ENCODE measurements at places on chromosomes 13 and 19.

DNA sequence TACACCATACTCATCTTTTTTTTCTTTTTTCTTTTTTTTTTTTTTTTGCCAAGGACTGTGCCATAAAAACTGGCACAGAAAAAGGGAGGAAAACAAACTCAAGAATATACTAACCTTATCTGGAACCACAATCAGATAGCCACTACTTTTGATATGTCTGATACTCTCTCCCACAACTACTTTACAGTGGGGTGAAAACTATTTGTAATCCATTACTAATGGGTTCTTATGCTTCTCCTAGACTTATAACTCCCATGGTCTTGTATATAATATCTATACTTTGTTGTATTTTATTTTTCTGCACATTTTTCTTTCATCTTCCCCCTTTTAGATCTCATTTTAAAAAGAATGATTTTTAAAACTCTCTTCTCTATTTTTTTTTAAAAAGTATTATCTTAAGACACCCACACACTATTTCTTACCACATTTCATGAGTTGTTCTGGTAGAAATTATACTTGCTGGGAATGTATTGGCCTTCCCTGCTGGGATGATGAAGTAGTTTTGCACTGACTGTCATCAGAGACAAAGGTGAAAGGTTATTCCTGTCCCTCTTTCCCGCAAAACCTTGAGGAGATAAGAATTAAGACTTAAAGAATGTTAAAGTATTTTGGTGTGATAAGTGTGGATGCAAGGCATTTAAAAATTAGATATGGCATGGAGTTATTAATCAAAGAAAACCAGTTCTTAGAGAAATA, 146.7 kb upstream of the KLF12 start:
- no peak for DNase-seq

- DNase-seq, result no peak
Observed at GRCh38 chr19:45322744-45323281, at the start of gene CKM. CKM (minus strand) TSS chr19:45322875; CDS start chr19:45319713, 3,162 bp downstream.

GRCh38 chr13:30088312-30088855, 219.0 kb downstream of the KATNAL1 start:
- DNase-seq, result no peak

DNA sequence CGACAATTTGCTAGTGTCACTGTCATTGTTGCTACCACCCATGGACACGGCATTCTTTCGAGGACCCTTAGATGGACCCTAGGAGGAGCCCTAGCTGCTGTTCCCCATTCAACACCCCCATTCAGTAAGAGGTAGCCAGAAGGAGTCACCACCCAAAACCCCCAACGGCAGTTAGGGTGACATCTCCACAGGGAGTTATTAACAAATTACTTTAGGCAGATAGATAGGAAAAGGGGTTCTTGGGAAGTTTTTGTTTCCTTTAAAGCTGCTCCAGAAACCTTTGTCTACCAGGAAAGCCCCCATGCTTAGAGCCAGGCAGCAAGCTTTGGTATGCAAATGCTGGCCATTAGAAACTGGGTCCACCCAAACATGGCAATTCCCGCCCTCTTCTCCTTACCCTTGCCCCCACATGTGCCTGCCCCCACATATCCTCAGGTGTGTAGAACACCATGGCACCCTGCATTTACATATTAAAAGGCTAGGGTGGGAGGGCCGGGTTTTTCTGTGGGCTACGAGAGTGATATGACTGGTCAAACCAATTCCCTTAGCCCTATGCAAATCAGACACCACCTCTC, 190.9 kb downstream of the SLITRK6 start:
- DNase-seq, result no peak

DNA sequence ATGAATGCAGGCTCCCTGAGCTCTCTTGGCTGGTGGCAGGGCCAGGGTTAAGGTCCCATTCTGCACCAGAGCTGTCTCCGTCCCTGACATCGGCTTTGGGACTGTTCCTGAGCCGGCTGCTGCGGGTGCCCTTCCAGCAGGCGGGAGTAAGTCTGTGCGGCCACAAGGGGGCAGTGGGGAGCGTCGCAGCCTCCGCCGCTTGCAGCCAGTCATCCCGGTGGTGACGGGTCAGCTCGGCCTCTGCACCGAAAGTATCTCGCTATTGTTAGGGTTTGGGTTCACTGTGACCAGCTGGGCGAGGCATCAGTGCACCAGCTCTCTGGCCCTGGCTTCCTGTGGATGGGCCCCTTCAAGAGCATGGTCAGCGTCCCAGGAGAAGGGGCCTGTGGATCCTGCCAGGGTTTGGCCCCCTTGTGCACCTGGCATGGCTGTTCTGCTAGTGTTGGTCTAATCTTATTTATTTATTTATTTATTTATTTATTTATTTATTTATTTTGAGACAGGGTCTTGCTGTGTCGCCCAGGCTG, 15.1 kb downstream of the NDUFB7 start:
- DNase-seq, result peak; percentile 70

DNA sequence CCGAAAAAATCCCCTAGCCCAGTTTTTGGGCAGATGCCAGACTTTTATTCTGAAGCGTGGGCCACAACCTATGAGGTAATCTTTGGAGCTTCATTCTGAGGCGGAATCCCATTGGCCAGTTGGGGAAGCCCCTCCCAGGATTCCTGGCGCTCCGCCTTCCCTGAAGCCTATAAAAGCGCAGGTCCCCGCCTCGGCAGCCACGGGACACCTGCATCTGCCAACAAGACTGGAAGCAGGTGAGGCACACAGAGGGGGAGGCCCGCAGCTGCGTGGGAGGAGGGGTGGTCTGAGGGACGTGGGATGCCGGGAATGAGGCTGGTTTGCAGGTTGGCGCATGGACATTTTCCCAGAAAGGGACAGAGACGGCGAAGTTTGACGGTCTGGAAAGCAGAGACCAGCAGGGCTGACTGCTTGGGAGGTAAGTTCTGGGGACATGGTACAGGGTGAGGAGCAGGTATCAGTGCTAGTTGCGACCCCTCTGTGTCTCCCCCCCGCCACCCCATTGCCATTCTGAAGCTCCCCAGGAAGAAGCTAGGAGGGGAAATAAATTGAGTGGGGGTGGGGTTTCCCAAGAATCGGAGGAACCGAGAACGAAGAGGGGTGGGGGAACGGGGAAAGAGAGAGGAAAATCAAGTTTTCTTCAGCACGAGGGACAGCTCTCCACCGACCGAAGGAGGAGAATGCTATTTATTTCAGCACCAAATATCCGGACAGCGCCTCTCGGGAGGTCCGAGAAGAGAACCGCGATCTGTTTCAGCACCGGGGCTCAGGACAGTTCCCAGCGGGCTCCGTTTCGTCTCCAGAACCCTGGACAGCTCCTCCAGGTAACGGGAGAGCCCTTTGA, 22.4 kb upstream of the FEM1A start:
- DNase-seq, result peak; percentile 70

- DNase-seq, result no peak
Observed at GRCh38 chr19:1098177-1099051, 3.2 kb upstream of the POLR2E start.

DNA sequence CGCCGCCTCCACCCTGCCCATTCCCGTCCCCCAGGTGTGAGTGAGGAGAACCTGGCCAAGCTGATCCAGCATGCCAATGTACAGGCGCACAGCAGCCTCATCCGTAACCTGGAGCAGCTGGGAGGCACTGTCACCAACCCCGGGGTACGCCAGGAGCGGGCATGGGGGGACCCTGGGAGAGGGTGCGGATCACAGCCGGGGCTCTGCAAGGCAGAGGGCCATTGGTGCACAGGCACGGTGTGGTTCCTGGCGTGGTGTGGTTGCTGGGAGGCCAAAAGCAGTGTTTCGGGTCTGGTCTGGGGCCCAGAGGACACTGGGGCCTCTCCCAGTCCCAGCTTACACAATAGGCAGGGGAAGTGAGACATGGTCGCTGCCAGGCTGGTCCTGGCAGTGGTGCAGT, 8.3 kb downstream of the STXBP2 start:
- DNase-seq, result no peak

- no peak for DNase-seq
Observed at GRCh38 chr19:5406816-5407215, 48.4 kb upstream of the ZNRF4 start.

- no peak for DNase-seq
Observed at GRCh38 chr13:74645586-74645985, 511.4 kb upstream of the KLF12 start.

- no peak for DNase-seq
Observed at GRCh38 chr13:110361365-110361911, 54.4 kb downstream of the COL4A2 start.

GRCh38 chr19:54573330-54573872, at the start of gene LILRA2:
LILRA2 (plus strand) TSS chr19:54573790; CDS start chr19:54573879, 89 bp downstream.
- no peak for DNase-seq

GRCh38 chr13:110432522-110432921, 125.4 kb downstream of the COL4A2 start:
- DNase-seq, result no peak

GRCh38 chr19:10407096-10407495, 3.8 kb upstream of the CDC37 start:
- DNase-seq, result no peak

DNA sequence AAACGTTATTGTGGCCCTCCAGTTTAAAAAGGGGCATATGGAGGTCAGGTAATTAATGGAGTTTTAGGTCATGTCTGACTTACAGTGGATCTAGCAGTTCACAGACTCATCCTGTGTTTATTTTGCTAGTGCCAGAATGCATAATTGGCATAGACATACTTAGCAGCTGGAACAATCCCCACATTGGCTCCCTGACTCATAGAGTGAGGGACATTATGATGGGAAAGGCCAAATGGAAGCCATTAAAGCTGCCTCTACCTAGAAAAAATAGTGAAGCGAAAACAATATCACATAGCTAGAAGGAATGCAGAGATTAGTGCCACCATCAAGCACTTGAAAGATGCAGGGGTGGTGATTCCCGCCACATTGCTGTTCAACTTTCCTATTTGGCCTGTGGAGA, 610.7 kb downstream of the SLITRK5 start:
- no peak for DNase-seq

- DNase-seq, result no peak
Observed at GRCh38 chr19:29882719-29883105, 59.3 kb upstream of the URI1 start.

GRCh38 chr19:49132974-49133609, 13.7 kb downstream of the PPFIA3 start:
- DNase-seq, result no peak

GRCh38 chr19:30065680-30066606, 123.9 kb downstream of the URI1 start:
- DNase-seq, result no peak

DNA sequence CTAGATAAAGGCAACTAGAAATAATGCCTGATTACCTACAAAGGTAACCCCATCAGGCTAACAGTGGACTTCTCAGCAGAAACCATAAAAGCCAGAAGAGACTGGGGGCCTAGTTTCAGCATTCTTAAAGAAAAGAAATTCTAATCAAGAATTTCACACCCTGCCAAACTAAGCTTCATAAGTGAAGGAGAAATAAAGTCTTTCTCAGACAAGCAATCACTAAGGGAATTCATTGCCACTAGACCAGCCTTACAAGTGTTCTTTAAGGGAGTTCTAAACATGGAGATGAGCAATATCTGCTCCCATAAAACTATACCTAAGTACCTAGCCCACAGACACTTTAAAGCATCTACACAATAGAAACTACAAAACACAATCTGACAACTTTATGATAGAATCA, 823.5 kb downstream of the PCDH17 start:
- DNase-seq, result no peak

- DNase-seq, result no peak
Observed at GRCh38 chr13:106686163-106686562, 118.2 kb upstream of the ARGLU1 start.

DNA sequence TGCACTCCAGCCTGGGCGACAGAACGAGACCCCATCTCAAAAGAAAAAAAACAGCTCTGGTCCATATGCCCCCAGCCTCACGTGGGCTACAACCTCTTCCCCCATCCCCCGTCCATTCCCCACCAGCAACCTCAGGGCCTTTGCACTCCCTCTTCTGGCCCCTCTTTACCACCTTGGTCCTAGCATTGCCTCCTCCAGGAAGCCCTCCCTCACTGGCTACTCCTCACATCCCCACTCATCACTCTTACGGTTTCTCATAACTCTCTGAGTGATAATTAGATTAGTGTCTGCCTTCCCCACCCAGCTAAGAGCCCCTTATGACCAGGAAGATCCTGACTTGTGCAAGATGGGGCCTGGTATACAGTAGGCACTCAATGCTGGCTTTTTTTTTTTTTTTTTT, 30.8 kb downstream of the IL12RB1 start:
- no peak for DNase-seq

GRCh38 chr13:50677687-50678463, 165.6 kb downstream of the DLEU7 start:
- no peak for DNase-seq

GRCh38 chr19:18684642-18684993, 1.1 kb downstream of the CRTC1 start:
- no peak for DNase-seq

- DNase-seq, result no peak
Observed at GRCh38 chr13:23876265-23876664, 12.9 kb downstream of the MIPEP start.

DNA sequence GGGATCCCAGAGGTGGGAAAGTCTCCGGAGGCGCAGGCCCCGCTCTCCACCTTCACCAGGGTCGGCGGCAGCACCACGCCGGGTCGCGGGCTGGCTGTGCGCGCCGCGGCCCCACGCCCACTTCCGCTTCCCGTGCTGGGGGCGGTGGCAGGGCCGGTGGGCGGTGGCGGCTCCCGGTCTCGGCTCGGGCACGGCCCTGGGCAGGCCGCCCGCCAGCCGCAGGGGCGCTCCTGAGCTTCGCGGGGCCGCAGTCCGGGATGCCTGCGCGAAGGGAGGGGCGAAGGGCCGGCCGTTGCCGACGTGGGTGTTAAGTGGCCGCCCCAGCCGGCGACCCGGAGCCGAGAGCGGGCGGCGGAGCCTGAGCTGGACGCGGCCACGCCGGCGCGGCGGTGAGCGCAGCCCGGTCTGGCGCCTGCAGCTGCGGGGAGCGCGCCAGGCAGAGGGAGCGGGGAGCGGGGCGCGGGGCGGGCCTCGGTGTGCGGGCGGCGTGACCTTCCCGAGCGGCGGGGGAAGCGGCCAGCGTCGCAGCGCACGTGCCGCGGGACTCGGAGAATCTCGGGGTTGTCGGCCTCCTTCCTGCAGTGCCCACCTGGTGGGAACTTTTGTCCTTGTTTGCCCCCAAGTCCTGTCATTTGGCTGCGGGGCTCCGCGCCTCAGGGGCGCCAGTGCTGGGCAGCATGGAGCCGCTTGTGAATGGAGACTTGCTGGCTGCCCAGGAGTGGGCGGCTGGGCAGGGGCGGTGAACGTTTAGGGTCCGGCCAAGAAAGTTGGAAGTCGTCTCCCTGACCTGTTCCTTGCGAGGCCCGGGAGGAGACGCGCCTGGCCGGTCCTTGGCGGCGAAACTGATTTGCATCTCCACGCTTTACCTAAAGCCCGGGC, at the start of gene SLC25A15:
Gene SLC25A15 (plus strand): TSS at position 337 of the 879 bp plus-strand sequence. CDS start 3,616 bp downstream, outside the sequence.
- DNase-seq, result peak; percentile 49

- no peak for DNase-seq
Observed at GRCh38 chr19:8045872-8046568, 6.5 kb upstream of the CCL25 start.
